AG04450 (cell line): ENCODE measurements at places on chromosomes 13 and 19.

GRCh38 chr13:113147206-113147605 is 11.2 kb upstream of the PROZ start:
- DNase-seq = no peak

GRCh38 chr13:113002913-113003290 is 33.9 kb downstream of the MCF2L start:
- no peak for DNase-seq

GRCh38 chr19:15640294-15640903 is at the start of gene CYP4F3:
Gene CYP4F3 (plus strand): TSS chr19:15640897. CDS start chr19:15641416, 519 bp downstream.
- no peak for DNase-seq

DNA sequence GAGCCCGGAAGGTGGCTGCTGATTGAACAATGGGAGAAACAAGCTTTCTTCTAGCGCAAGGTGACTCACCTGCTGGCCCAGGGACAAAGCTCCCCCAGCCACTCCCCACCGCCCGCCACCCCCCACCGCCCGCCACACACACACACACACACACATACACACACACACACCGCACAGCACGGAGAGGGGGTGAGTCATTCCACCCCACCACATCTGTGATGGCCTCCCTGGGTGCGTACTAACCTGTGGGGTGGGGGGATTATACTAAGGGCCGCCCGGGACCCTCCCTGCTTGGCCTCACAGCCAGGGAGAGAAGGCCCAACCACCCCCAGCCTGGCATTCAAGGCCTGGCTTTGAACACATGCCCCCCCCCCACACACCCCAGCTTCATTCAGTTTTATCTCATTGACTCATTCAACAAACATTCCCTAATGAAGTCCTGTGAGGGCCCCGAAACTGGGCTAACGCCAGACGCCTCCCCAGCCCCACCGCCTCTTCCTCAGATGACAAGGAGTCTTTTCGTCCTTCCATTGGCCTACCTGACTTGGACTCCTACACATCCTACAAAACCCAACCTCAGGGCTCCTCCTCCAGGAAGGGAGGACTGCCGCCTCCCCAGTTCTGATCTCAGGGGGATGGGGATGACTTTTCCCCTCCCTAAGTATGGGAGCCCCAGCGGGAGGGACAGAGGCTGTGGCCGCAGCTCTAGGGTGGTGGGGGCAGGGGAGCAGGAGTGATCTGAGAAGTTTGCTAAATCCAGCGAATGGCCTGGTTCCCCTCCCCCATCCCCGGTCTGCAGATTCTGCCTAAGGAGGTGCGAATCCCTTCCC is 5.8 kb upstream of the ONECUT3 start:
- DNase-seq = no peak

- DNase-seq = no peak
Observed at GRCh38 chr13:50412046-50412617, 396.9 kb downstream of the KCNRG start.

GRCh38 chr19:19155495-19156219 is 14.4 kb downstream of the MEF2B start:
- DNase-seq = no peak

- peak; percentile 15 for DNase-seq
Observed at GRCh38 chr13:75489502-75490263, 7.7 kb upstream of the TBC1D4 start.

DNA sequence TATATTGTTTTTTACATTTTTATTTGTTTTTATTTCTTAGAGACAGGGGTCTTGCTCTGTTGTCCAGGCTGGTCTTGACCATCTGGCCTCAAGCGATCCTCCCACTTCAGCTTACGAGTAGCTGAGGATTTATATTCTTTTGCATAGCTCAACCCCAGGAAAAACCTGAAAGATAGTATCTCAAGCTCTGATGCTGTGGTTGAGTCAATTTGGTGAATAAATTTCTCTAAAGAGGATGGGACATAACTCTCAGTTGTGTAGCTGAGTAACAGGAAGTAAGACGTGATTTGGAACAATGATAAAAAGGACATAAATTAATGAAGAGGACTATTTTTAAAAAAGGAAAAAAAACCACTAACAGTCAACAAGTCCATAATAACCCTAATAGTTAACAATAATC is 79.8 kb upstream of the TNFSF11 start:
- no peak for DNase-seq

DNA sequence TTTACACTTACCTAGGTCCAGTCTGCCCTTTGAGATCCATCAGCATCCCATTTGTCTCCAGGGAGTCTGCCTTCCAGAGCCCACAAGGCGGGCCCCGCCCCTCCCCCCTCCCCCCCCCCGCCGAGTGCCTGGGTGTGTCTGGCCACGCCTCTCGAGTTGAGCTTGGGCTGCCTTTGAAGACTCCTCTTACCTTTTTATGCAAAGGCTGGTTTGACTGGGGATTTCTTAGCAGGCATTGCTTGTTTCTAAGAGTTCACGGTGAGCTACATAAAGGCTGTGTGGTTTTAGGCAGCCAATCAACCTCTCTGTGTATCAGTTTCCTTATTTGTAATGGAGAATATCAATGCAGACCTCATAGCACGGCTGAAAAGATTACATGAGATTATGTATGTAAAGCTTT is 11.3 kb downstream of the GPR12 start:
- DNase-seq = no peak

DNA sequence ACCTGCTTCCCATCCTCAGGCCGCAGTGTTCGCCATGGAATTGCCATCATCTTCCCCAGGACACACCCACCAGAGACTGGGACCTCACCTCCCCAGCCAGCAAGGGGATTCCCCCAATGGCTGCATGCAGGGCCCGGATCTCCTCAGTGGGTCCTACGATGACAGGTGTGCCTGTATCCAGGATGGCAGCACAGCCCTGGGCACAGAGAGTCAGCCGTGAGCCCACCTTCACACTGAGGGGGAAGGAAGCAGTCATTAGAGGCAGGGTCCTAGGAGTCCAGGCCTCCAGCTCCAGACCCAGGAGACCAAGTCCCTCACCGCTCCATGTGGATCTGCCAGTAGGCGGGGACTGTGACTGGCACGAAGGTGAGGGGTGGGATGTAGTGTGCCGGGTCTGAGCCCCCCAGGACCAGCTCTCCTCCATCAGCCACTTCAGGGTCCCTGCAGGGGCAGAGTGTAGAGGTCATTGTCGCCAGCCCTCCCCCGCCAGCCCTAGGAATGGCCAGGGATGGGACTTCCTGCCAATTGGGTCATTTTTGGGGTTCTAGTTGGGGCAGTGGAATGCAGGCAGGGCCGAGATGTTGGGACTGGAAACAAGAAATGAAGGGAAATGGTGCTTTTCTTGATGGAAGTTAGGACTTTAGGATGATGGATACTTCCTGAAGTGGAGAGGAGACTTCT is 5.7 kb upstream of the KCNC3 start:
- no peak for DNase-seq

DNA sequence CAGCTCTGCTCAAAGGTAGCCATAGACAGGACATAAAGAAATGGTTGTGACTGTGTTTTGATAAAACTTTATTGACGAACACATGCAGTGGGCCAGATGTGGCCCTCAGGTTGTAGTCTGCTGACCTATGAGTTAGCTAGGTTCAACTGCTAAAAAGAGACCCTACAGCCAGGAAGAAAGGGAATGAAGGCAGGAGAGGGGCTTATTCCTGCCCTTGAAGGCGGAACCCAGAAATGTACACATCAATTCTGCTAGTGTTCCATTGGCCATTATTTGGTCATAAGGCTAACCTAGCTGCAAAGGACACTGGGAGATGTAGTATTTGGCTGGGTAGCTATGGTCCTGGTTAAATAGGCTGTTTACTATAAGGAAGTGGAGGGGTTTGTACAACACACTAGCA is 18.0 kb downstream of the APBA3 start:
- no peak for DNase-seq

- no peak for DNase-seq
Observed at GRCh38 chr13:30194906-30195305, 112.4 kb downstream of the KATNAL1 start.

DNA sequence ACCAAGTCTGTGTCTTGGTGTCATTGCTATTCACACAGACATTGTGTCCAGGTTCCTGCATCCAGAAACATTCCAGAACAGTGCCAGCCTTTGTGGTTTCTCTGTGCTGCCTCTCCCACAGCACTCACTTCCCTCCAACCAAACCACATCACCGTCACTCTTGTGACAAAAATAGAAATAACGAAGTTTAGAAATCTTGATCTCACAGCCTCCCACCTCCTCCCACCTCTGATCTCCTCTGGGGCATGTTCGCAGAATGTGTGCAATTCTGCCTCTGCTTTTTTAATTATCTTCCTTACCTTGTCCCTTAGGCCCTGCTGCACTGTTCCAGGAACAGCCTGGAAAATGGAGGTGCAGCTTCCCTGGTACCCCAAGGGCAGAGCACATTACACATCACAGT is 8.7 kb upstream of the SERPINE3 start:
- no peak for DNase-seq

DNA sequence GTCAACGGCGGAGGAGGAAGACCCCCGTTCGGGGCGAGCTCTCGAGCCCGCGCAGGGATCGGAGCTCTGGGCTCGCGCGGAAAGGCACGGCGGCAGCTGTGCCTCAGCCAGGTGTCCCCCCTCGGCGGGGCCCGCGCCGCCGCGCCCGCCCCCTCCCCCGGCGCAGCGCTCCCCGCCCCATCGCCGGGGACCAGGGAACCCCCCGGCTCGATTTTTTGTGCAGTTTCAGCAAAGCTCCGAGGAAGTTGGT is 110.0 kb downstream of the KCNRG start:
- no peak for DNase-seq

DNA sequence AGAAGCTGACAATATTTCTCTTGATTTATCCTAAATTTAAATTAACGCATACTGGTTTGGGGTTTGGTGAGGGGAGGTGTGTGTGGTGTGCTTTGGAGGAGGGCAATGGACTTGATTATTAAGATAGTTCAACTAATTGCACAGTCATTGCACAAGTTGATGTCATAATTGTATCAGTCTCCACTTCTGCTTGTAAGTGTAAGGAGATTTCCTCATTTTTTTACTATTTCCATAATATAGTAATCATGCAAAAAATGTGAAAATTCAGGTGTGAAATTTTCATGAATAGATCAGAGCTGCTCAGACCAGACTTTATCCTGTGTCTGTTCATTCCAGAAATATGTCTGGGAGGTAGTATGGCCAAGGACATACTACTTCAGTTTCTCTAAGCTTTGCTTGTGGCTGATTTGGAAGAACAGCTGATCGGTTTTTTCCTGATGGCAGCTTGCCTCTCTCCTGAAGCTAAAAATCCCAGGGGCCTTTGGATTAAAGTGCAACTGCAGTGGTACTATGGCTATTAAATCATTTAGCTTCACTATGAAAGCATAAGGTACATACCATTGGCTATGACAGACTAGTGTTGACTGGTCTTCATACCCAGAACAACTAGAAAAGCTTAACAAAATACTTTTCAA is 201.8 kb upstream of the MIR17HG start:
- no peak for DNase-seq

DNA sequence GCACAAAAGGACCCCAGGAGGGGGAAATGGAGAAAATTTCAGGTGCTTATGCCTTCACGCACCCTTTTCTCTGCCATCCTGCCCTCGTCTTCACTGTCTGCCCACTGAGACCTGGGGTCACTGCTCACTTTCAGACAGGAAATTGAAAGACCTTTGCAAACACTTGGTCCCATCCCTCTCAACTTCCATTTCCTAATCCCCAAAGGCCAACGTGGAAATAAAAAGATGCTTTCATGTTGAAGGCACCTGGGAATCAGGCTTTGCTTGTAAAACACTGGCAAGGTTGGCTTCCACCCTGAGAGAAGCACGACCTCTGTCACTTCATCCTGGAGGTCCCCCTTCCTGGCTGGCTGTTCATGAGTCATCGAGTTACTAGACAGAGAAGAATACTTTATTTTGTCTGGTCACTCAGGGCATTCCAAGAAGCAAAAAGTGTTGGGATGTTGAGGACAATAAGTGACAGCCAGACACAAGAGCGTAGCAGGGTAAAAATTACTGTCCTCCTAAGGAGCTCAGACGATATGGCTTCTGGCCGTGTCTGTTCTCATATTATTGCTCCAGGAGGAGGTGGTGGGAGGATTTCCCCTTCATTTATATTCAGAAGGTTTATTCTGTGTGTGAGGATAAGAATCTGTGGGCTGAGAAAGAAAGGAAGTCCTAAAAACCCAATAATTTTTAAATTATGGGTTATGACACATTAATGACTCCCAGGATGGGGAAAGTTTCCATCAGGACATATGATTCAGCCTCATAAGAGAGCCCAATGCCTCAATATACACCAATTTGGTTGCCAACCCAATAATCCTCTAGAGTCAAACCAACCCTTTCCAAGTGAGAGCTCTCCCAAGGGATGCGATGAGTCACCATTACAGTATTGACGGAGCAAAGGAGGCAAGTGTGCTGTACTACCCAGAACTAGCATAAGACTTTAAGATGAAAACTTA is 409.0 kb downstream of the COG6 start:
- DNase-seq = no peak

DNA sequence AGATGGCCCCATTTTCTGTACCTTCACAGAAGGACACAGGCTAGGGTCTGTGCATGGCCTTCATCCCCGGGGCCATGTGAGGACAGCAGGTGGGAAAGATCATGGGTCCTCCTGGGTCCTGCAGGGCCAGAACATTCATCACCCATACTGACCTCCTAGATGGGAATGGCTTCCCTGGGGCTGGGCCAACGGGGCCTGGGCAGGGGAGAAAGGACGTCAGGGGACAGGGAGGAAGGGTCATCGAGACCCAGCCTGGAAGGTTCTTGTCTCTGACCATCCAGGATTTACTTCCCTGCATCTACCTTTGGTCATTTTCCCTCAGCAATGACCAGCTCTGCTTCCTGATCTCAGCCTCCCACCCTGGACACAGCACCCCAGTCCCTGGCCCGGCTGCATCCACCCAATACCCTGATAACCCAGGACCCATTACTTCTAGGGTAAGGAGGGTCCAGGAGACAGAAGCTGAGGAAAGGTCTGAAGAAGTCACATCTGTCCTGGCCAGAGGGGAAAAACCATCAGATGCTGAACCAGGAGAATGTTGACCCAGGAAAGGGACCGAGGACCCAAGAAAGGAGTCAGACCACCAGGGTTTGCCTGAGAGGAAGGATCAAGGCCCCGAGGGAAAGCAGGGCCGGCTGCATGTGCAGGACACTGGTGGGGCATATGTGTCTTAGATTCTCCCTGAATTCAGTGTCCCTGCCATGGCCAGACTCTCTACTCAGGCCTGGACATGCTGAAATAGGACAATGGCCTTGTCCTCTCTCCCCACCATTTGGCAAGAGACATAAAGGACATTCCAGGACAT is 7.0 kb upstream of the CEACAM7 start:
- no peak for DNase-seq
